ENCODE measurements at places on chromosomes 12 and 14.

GRCh38 chr14:94381149-94382030 is 7.0 kb downstream of the SERPINA1 start:
- no peak for DNase-seq

DNA sequence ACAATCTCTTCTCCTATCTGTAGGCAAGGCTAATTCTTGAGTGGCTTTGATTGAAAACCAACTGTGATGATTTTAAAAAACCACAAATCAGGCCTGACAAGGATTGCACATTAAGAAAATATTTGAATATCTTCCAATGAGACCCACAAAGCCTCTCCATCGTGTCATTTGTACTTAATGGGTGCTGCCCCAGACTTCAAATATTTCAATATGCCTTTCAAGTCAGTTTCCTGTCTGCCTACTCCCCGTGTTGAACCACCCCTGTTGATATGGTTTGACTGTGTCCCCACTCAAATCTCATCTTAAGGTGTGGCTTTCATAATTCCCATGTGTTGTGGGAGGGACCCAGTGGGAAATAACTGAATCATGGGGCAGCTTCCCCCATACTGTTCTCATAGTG is 159.7 kb upstream of the EGLN3 start:
- no peak for DNase-seq

- no peak for DNase-seq
Measured at GRCh38 chr14:26870722-26871617, 273.1 kb upstream of the NOVA1 start.

GRCh38 chr14:33467971-33468370 is 482.9 kb downstream of the EGLN3 start:
- no peak for DNase-seq

Measured in RPMI8226 (cell line).